ENCODE measurements at places on chromosomes 1 and 21.

- DNase-seq = no peak
Observed at GRCh38 chr1:9836632-9836960, 12.8 kb upstream of the CLSTN1 start.

DNA sequence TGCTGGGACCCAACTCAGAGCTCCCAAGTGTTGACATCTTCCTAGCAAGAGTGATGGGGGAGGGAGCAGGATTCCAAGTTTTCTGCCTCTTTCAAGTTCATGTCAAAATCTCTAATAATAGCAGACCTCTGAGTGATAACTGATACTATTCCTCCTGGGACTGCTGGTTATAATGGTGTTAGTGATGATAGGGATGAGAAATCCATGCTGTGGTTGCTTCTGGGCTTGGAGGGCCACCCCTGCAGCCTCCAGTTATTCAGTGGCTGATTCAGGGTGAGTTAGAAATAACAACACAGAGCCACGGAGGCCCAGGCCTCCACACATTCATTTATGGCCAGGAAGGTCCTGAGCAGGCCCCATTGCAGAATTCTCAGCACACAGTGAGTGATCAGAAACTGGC is 40.6 kb upstream of the ARTN start:
- no peak for DNase-seq

DNA sequence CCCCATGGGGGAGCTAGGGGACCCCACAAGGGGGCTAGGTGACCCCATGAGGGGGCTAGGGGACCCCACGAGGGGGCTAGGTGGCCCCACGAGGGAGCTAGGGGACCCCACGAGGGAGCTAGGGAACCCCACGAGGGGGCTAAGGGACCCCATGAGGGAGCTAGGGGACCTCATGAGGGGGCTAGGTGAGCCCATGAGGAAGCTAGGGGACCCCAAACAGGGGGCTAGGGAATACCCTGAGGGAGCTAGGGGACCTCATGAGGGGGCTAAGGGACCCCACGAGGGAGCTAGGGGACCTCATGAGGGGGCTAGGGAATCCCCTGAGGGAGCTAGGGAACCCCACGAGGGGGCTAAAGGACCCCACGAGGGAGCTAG is 50.5 kb upstream of the DMRTB1 start:
- DNase-seq = no peak

DNA sequence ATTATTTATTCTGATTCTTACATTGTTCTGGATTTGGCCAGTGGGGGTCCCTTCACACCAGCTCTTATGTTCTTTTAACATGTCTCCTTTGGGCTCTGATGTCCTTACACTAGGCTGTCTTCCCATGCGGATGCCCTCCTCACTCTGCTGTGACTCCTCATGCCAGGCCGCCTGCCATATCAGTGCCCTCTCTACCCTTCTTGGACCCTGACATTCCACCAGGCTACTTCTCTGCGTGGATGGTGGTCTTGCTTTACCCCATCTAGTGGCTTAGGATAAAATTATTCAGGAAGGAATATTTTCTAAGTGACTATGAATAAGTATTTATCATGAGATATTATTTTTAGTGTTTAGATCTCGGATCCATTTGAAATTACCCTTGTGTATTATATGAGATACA is 21.2 kb downstream of the ATF6 start:
- DNase-seq = no peak

- DNase-seq = no peak
Observed at GRCh38 chr1:14377386-14377785, 221.1 kb upstream of the KAZN start.

Data from stimulated activated CD4-positive, alpha-beta T cell treated with anti-CD3 and anti-CD28 coated beads, Interleukin-1b, Interleukin-23, amount 100 ng/mL, for 1 hour (primary cell).